ENCODE measurements at places on chromosomes 5 and 9. TPM values are rescaled to one million over a fixed set of nuclear protein-coding genes. Genes with fewer than 3 reads are reported as not detected.

GRCh38 chr9:98226516-98226915 lies 28.9 kb downstream of the TBC1D2 start:
- DNase-seq = no peak

- no peak for DNase-seq
These were observed 82.6 kb downstream of the GALNT10 start for GRCh38 chr5:154273028-154273617.

GRCh38 chr5:93497096-93497495 lies 83.9 kb downstream of the NR2F1-AS1 start:
- DNase-seq = no peak

The ITK gene
- not detected for total RNA-seq

The DNAJA1 gene
- total RNA-seq = 123 TPM

The PDCD1LG2 gene
- 4.7 TPM for total RNA-seq
